ENCODE measurements at places on chromosomes 6 and 20. TPM values are rescaled to one million over a fixed set of nuclear protein-coding genes. Genes with fewer than 3 reads are reported as not detected.

EYA4 gene
- total RNA-seq, result 0.22 TPM

TGM2 gene
- total RNA-seq, result 1,516 TPM

SAMD5 gene
- 1.1 TPM for total RNA-seq

FAM184A gene
- under 0.01 TPM for total RNA-seq

SLC17A9 gene
- 40.4 TPM for total RNA-seq

ABHD16A gene
- 48.6 TPM for total RNA-seq

NRSN1 gene
- not detected for total RNA-seq

PSORS1C2 gene
- not detected for total RNA-seq

IYD gene
- total RNA-seq, result not detected

LY6G5B gene
- total RNA-seq, result 5.2 TPM

PPIL6 gene
- total RNA-seq, result 1.8 TPM

SLC26A8 gene
- not detected for total RNA-seq

PXDC1 gene
- 86.7 TPM for total RNA-seq

Measured in placental pericyte (primary cell).